IPS DF 19.7 (cell line): ENCODE measurements at places on chromosomes 4 and X.

DNA sequence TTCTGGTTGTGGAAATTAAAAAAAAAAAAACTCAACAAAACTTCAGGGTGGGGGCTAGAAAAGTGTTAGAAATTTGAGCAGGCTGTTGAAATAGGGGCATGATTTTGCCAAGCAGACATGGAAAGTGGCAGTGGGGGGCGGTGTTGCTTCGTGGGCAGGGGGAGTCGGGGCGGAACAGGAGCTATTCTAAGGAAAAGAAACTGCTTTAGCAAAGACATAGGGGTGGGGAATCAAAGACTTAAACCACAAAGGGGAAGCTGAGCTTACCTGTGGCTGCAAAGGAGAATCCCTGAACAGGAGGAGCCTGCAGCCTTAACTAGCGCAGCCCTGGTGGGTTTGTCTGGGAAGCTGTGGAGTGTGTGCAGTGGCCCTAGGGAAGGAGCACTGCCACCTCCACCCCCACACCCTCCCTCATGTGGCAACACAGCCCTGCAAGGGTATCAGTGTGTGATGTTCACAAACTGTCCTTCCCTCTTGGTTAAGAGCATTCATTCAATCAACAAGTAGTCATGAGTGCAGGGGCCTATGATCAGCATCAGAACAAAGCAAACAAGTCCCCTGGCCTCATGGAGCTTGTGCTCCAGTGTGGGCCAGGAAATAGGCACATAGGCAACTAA lies 20.5 kb downstream of the SEL1L3 start:
- no peak for DNase-seq

DNA sequence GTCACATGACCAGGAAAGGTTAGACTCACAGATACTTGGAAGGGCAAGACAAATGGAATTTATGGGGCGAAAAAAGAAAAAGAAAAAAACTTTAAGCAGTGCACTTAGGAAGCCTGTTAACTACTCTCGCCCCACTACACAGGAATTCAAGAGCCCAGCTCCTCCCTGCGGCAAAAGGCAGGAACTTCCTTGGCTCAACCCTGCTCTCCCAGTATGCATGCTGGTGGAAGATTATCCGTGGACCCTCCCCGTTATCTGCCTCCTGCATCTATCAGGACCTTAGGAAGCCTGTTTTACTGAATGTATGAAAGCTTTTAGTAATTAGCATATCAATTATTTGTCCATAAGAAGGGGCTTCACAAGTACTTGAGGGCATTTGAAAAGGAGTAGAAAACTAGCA lies 40.1 kb upstream of the RPA4 start:
- DNase-seq: no peak

DNA sequence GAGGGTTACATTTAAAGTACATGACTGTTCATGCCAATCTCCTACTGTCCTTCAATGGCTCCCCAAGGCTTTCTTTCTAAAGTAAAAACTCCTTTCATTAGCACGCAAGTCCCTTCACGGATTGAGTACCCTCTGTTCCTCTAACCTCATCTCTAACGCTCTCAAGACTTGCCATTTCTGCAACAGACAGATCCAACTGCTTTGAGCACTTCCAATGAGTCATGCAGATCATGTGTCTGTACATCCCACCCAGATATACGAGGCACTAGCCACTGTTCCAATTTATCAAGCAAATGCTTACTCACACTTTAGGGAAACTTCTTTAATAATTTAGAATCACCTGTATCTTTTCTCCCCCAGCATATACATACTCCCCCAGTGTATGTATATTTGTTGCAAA lies 332.5 kb upstream of the ZFP42 start:
- no peak for DNase-seq

GRCh38 chr4:186948361-186949242 lies 224.9 kb upstream of the FAT1 start:
- DNase-seq: no peak

DNA sequence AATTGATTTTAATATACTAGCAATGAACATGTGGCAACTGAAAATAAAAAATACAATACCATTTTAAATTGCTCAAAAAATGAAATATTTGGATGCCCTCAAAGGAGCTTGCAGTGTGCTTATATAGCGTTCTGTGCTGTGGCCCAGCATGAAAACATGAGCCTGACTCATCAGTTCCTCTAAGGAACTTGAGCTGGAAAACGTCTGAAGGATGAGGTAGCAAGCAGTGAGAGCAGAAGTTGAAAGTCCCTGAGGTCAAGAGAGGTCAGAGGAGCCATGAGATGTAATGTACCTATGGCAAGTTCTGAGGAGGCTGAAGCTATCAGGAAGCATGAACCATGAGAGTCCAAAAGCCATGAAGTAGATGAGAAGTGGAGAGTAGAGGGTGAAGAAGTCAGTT lies 59.7 kb downstream of the HMGB3 start:
- DNase-seq: no peak

GRCh38 chrX:124641737-124642491 lies 295.6 kb downstream of the SH2D1A start:
- DNase-seq: no peak

GRCh38 chrX:101287402-101287801 lies 3.7 kb downstream of the TAF7L start:
- no peak for DNase-seq

- DNase-seq: no peak
Measured at GRCh38 chr4:124206779-124207605, 505.5 kb downstream of the ANKRD50 start.

DNA sequence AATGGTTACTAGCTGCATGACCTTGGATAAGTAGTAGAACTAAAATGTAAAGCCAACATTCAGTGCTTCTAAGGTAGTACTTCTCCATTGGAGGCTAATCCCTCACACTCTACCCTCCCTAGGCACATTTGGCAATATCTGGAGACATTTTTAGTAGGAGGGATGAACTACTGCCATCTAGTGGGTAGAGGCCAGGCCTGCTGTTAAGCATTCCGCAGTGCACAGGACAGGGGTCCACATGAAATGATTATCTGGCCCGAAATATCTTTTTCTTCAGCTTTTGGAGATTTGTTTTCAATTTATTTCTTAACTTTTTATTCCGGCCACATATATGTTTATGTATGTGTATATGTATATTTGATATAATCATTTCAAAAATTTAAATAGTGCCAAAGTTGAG lies 36.0 kb upstream of the SPANXC start:
- no peak for DNase-seq

- no peak for DNase-seq
Measured at GRCh38 chr4:156293657-156294297, 340.1 kb upstream of the CTSO start.

DNA sequence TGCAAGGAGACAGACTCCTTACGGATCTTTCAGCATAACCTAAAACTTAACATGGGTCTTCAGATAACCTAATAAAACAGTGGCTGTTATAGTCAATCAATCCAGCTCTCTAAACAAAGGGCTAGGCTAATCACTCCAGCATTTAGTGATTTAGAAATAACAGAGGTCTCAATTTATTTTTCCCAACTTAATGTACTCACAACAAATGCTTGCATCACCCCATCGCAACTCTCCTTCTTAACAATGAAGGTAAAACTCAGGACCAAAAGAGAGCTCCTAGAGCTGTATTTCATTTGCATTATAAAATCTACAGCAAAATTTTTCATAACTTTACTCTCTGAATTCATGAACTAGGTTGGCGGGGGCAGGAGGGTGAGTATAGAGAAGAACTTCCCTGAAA lies 1.1 kb downstream of the LIN54 start:
- no peak for DNase-seq

- DNase-seq: no peak
Measured at GRCh38 chr4:27233531-27233930, 372.9 kb downstream of the STIM2 start.

GRCh38 chrX:19924285-19924684 lies 36.9 kb upstream of the SH3KBP1 start:
- DNase-seq: no peak
